SW480 (cell line): ENCODE measurements at places on chromosomes 5 and 9.

DNA sequence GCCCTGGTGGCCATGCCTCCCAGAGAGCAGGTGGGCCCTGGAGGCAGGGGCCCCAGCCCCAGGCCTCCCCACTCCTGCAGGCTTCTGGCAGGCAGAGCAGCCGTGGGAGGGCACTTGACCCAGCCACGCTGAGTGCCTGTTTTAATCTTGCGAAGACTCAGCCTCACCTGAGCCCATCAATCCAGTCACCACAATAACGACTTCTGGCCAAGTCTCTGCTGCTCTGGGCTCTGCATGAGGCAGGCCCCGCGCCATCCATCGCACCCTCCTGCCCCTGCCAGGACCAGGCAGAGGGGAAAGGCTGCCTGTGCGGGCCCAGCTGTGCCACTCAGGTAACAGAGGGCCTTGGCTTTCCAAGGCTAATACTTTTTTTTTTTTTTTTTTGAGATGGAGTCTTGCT lies 32.8 kb downstream of the RASGEF1C start:
- no peak for DNase-seq

DNA sequence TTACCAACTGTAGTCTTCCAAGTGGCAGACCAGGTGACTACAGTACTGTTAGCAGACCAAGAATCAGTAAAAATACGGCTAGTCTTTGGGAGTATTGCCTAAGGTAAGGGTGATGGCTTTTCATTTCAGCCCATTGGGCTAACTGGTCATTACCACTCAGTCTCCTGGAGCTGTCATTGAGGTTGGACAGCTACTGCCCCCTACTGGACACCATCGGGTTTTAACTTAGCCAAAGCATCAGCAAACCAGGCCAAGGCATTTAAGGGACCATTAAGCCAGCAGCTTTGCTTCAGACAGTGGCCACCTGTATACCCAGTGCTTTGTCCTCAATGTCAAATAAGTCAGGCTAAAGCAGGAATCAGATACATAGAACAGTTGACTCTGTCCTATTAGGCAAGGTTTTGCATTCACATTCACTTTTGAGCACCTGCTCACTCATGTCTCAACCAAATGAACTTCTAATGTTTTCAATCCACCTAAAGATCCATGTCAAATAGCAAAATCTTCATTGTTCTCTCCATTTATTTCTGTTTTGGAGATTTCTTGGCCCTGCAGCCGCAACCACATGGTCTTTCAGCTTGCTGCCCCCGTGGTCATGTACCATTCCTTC lies 117.2 kb downstream of the INVS start:
- peak; percentile 22 for DNase-seq

DNA sequence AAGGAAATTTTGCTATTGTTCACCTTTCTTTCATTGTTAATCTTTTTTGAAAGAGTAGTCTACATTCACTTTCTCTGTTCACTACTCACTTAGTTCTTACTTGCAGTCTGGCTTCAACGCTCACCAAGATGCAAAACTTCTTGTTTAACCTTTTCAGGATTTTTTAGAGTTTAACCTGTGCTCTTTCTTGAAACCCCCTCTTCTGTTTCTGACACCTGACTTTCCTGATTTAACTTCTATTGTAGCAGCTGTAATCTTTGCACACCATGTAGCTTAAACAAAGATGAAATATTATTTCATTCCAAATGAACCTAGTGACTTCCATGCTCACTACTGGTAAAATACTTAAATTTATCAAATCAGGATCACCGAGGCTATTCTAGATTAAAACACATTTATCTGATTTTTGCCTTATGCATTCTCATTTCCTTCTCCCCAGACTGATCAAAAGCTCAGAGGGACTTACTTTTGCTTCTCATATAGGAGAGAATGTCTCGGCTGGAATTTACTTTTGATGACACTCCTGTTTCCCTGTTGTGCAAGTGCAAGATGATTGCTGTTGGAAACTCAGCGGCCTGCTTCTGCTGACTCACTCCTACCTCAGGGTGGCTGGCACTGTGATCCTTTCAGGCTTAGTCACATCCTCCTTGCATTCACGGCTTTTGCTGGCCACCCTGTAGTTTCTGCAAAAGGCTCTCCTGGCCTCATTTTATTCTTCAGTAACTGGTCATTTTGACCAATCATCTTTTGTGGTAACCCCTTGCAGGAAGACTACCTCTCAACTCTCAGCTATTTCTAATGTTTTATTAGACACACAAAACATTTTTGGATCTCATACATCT lies 109.3 kb upstream of the IFNE start:
- DNase-seq, result peak; percentile 75

- DNase-seq, result no peak
Measured at GRCh38 chr5:72288924-72289323, 31.1 kb downstream of the MRPS27 start.

DNA sequence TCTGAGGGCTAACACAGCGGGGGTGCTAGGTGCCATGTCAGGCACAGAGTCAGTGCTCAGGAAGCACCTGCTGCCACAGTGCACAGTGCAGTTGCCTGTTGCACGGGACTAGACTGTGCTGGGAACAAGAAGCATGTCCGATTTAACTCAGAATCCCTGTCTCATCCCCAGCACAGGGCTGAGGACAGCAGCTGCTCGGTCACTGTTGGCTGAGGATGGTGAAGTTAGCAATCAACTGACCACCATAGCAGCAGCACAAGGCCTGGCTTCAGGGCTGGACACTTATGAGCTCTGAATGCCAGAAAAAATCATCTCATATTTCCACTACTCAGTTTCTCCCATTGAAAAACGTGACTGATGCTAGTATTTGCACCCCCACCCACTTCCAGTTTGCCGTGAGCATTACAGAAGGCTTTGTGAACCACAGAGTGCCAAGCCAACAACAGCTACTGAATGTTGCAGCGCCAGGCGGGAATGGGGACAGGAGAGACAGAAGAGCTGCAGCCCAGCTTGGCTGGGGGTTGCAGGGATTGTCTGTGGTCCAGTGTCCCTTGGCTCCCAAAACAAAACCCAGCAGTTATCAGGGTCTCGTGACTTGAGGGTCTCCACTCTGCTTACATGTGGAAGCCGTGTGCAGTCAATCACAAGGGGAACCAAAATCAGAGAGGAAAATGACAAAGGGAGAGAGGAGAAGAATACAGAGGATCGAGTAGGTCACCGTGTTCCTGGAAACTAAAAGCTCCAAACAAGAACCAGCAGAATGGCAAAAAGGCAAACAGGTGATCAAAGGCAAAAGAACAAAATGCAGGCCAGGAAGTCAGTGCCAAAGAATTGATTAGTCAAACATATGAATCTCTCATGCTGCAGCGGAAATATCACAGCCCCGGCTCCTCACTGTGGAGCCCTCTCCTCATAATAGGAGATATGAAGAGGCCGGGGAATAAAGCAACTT lies 155.6 kb downstream of the CRB2 start:
- DNase-seq, result no peak

DNA sequence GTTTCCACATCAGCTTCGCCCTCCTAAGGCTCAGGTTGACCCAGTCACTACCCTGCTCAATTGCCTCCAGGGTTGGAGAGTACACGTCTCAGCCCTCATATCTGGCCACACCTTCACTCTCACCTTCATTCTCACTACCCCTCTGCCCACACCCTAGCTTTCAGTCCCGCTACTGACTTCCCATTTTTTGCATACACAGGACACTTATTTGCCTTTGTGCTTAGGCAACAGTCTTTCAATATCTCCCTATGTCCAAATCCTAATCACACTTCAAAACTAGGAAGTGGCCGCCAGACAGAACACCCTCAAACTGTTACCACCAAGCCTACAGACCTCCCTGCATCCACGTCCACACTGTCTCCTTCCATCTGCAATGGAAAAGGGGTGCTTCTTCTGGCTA lies 10.9 kb downstream of the MCTP1 start:
- DNase-seq, result no peak

- no peak for DNase-seq
Measured at GRCh38 chr9:129733632-129733953, 19.2 kb downstream of the PTGES start.

- no peak for DNase-seq
Measured at GRCh38 chr5:117054911-117055310, 480.3 kb upstream of the SEMA6A start.

DNA sequence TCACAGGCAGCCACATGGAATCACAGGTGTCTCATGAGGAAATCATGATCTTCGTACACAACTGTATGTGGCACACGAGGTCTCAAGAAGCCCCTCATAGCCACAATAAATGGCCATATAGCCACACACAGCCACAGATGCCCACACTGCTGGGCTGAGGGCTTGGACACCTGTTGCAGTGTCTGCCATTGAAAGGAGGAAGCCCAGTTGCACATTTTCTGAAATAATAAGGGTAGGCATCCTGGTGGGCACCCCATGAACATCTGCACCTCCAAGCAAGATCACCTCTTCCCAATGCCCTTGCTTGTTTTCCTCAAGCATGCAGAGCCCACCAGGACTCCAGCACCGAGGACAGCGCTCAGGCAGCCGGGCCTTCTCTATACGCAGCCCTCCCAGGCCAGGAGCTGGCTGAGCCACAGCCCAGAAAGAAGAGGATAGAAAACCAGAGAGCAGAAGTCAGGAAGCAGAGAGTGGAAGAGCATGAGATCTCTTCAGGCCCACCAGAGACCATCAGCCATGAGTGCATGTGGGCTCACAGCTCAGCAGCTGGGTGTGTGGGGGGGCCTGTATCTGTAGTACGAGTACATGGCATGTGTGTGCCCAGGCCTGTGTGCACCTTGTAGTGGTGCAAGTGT lies 1.0 kb upstream of the ACSL6 start:
- DNase-seq, result no peak

GRCh38 chr5:1008451-1009358 lies at the start of gene NKD2:
TSS of gene NKD2 (plus strand) at chr5:1008802. CDS start at chr5:1009058, 256 bp downstream.
- DNase-seq, result peak; percentile 36

GRCh38 chr5:14071433-14071832 lies 71.7 kb upstream of the TRIO start:
- DNase-seq, result no peak

GRCh38 chr5:16809395-16810207 lies 126.5 kb downstream of the MYO10 start:
- peak; percentile 97 for DNase-seq

- DNase-seq, result no peak
Measured at GRCh38 chr5:151001436-151001835, 19.0 kb upstream of the GPX3 start.

GRCh38 chr9:129648092-129648763 lies 6.3 kb upstream of the ASB6 start:
- no peak for DNase-seq

DNA sequence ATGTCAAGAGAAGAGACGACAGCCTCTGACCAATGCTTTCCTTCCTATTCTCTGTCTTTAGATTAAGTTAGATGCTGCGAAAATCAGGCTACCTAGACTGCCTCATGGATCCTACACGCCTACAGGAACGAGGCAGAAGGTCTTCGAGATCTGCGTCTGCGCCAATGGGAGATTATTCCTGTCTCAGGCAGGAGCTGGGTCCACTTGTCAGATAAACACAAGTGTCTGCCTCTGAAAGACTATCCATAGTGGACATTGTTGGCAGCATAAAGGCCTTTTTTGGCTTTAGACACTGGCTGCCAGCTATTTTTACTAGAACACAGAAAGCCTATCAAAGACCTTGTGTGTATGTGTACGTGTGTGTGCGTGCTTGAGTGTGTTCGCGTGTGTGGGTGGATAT lies 90.9 kb upstream of the PPP1R2B start:
- no peak for DNase-seq

GRCh38 chr9:126435626-126436025 lies 109.0 kb downstream of the MVB12B start:
- DNase-seq, result no peak

DNA sequence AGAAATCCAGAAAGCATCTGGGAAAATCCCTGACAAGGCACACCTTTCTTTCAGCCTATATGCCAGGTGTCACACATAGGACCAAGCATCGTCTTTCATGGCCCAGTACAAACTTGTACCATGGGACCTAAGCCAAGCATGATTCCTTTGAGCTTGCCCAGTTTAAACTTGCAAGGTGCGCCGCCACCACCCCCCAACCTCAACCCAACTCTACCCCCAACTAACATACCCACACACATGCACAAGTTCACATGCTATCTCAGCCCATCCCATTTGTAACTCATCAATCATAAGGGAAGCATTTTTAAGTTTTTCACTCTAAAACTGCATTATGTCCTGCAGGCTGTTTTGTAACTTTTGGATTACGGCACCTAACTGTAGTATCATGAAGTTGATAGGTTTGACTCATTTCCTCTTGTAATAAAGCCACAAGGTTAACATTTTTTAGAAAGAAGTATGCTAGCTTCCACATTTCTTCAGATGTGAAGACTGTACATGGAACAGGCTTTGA lies 145.9 kb upstream of the FST start:
- DNase-seq, result no peak

- no peak for DNase-seq
Measured at GRCh38 chr9:115921301-115921700, 232.3 kb upstream of the PAPPA start.

DNA sequence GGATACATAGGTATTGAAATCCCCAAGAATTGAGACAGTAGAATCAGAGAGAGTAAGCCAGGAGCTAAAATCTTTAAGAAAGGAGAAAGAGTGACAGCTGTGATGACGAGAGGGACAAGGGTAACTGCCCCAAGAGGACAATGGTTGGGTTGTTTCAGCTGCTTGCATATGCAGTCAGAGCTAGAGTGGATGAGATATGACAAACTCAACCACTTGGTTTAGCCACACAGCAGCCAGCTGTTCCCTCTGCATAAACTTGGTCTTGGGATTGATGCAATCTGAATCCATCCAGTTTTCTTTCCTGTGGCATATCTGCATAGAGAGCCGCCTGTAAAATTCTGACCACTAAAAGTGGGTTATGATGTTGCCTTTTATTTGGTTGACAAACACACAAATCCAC lies 100.7 kb downstream of the ZNF622 start:
- no peak for DNase-seq

- DNase-seq, result no peak
Measured at GRCh38 chr9:119802621-119803020, 433.4 kb upstream of the BRINP1 start.

- no peak for DNase-seq
Measured at GRCh38 chr9:81993656-81994055, 5.1 kb downstream of the SPATA31D1 start.

- no peak for DNase-seq
Measured at GRCh38 chr5:66642538-66642937, 46.3 kb downstream of the MAST4 start.

- DNase-seq, result no peak
Measured at GRCh38 chr5:170181902-170182301, 50.9 kb upstream of the C5orf58 start.

DNA sequence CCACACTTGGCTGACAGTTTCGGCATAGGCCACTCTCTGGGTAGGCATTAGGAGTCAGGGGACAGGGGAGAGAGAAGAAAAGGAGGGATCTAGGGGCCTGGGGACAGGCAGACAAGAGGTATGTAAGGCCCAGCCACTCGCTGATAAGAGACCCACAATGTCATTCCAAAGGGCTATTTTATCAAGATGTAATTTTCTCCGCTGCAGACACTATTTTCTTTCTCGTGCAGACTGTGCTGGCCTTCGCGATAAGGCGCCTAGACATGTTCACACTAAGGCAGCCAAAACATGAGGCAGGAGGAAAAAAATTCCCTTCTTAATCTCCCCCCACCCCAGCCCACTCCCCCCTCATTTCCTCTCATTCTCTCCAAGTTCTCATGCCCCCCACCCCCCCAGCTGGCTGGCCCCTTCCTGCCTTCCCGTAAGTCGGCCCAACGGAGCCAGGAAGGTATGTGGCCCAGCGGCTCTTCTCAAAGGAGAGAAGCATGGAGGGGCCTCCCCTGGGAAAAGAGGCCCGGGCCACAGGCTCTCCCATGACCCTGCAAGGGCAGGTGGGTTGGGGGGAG lies 44.9 kb upstream of the SYNPO start:
- DNase-seq, result no peak

GRCh38 chr9:114168281-114169028 lies 13.1 kb downstream of the COL27A1 start:
- no peak for DNase-seq
